ENCODE measurements at places on chromosomes 2 and 18.

- no peak for DNase-seq
These were observed 70.7 kb downstream of the CABLES1 start for GRCh38 chr18:23205980-23206379.

GRCh38 chr2:160478660-160479059 lies 14.9 kb downstream of the RBMS1 start:
- DNase-seq, result no peak

GRCh38 chr2:184113696-184114403 lies 484.5 kb upstream of the ZNF804A start:
- DNase-seq, result no peak

DNA sequence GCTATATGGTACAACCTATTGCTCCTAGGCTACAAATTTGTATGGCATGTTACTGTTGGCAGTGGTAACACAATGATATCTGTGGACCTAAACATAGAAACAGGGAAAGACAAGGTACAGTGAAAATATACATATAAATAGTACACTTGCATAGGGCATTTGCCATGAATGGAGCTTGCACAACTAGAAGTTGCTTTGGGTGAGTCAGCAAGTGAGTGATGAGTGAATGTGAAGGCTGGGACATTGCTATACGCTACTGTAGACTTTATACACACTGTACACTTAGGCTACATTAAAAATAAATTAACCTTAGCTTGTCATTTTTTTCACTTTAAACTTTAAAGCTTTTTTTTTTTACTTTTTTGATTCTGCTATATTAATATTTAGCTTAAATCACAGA lies 500.0 kb upstream of the SETBP1 start:
- DNase-seq, result no peak

GRCh38 chr2:239806758-239807434 lies 218.2 kb downstream of the NDUFA10 start:
- no peak for DNase-seq

- no peak for DNase-seq
These were observed 12.6 kb downstream of the CYRIA start for GRCh38 chr2:16653083-16653375.

DNA sequence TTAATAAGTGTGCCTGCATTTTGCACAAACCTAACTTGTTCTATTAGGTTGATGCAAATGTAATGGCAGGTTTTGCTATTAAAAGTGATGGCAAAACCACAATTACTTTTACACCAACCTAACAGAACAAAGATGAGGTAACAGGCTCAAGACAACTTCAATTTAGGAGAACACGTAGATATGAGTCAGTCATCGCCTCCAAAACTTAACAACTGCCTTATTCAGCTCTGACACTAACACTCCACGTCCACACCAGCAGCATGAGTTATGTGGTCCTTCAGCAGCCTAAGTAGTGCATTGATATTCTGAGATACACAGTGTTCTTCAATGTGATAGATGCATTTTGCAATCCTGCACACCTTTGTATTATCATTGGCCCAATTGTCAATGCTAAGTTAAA lies 1175.1 kb upstream of the ACVR2A start:
- DNase-seq, result no peak

DNA sequence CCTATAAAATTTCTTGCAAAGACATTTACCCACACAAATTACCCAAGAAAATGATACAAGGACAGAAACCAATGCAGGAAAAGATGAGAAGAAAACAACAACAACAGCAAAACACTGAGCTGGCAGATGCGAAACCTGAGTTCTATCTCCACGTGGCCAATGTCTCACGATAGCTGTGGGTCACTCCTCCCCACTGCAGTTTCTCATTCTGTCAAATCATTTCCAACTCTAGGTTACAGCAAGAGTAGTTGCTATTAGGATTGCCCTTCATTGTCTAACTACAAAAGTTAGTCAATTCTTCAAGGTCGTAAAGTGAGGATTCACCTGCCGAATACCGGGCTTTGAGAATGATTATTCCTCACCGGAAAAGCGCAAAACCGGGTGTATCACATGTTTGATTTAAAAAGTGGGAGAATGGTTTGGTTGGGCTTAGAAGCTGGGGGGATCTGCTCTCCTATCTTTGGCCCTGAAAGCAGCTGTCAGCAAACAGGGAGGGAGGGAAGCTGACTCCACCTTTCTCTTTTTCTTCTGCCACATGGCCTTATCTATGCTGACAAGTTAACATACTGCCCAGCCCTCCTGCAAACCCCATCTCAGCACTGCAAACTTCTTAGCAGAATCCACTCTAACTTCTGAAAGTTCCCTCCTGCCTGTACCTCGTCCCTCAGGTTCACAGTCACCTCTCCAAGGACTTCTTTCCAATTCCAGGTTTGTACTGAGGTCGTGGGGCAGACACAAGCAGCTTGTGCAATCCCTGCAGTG lies 473.0 kb downstream of the SOX11 start:
- DNase-seq, result no peak

- DNase-seq, result no peak
These were observed 234.4 kb downstream of the NDUFA10 start for GRCh38 chr2:239790721-239791120.

DNA sequence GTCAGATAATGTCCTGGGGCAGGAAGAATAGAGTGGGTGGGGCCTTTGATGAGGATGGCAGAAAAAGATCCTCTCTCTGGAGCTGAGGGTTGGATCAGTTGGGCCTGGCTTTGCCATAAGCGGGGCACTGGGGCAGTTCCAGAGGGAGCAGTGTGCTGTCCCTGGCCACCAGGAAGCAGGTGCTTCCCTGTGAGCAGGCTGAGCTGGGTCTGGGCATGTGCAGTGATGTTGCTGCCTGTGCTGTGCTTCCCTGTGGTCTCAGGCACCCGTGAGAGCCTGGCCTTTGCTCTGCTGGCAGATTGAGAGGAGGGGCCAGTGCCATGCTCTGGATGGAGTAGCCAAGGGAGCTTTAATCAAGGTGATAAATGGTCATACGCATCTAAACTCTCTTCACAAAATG lies 14.6 kb upstream of the NPPC start:
- DNase-seq, result no peak

DNA sequence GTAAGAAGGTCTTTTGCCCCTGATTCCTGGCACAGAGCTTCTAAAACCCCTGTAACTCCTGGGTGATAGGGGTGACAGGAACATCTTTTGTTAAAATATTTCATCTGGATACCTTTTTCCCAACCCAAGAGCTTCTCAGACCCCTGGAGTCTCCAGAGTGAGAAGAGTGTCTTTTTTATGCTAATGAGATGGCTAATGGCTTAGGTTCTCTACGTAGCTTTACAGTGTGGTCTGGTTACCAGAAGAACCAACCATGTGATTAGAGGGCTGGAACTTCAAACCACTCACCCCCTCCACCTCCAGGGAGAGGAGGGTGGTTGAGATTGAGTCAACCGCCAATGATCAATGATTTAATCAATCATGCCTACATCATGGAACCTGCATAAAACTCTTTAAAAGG lies 16.2 kb upstream of the DCC start:
- no peak for DNase-seq

DNA sequence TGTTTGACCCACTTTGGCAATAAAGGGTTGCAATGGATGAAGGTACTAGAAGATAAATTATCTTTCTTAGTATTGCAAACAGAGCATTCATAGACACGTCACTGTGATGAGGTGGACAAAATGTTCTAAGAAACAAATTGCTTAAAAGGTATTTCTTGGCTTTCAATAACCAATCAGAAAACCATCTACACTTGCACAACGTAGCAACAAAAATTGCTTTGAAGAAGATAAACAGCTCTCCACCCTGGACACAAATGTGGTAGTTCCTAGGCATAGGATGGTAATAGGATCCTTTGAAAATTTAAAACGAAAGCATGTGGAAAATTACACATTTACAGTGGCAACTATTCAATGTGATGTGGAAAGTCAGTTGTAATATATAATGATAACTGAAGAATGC lies 439.9 kb upstream of the ETAA1 start:
- no peak for DNase-seq

DNA sequence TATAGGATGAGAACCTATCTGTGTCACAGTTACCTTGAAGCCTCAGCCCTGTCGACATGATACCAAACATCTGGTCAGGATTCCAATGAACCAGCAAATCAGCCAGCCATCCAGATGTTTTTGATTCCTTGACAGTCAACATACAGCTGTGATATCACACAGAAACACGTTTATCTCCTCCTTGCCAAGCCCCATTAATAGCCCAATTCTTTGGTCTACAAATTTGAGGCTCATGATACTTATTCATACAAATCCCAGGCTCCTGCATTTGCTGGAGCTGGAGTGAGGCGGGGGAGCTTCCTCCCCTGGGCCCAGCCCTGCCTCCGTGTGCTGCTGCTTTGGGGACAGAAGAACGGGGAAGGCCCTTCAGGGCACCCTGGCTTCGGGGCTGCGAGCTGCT lies 611.6 kb upstream of the SALL3 start:
- no peak for DNase-seq

- no peak for DNase-seq
These were observed 21.8 kb upstream of the TANK start for GRCh38 chr2:161138429-161138828.

DNA sequence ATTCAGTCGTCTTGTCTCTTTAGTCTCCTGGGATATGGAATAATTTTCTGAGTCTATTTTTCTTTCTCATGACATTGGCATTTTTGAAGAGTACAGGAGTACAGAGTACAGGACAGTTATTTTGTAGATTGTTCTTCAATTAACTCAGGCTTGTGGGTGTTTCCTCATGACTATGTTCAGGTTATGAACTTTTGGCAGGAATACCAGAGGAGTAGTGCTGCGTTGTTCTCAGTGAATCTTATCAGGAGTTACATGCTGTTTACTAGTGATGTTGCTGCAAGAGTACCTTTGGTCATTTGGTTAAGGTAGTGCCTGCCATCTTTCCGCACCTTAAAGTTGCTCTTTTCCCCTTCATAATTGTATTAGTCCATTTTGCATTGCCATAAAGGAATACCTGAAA lies 41.3 kb upstream of the AGFG1 start:
- no peak for DNase-seq

DNA sequence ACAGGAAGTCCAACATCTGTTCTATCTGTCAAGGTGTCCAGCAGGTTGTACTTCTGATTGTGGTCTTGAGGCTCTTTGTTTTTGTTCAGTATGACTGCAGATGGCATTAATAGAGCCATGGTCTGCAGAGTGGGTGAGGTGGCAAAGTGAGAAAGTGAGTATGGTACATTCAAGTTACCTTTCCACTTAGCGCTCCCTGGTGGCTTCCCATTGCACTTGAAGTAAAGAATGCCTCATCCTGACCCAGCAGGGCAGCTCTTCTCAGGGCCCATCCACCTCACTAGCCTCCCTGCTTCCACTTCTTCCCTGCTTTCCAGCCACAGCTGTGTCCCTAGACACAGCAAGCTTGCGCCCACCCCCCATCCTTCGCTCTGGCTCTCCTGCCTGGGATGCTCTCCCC lies 148.0 kb upstream of the ALPP start:
- no peak for DNase-seq

DNA sequence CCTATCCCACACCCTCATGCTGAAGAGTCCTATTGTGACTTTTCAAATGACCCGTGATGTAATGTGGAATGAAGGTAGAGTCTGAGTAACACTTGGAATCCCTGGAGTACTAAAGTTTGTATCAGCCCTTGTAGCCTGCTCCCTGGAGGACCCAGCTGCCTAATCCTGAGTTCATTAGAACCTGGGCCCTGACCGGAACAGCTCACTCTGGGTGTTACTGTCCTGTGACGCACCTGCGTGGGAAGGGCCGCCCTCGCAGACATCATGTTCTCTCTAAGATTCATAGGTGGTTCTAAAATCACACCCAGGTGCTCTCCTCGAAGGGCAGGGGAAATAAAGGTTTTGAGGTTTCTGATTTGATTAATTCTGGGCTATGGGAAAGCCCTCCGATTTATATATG lies 62.3 kb downstream of the NCK2 start:
- no peak for DNase-seq

- no peak for DNase-seq
These were observed 42.2 kb downstream of the METTL4 start for GRCh38 chr18:2529154-2529553.

DNA sequence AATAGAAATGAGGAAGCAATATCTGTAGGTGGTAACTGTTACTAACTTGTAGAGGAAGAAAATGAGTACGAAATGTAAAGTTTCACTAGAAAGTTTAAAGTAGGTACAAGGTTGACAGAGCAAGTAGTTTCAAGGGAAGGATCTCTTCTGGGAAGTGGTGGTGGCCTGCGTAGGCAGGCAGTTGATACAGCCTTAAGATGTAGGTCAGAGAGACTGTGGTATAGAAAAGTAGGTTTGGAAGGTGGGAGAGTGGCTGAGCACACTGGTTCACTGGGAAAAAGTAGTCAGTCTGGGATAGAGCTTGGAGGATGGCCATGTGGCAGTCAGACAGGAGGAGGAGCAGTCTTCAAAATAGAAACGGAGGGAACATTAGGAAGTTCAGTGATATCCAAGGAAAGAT lies 23.5 kb downstream of the KDM3A start:
- DNase-seq, result no peak

GRCh38 chr2:31886700-31887099 lies 124.1 kb downstream of the MEMO1 start:
- no peak for DNase-seq

GRCh38 chr2:237223201-237223861 lies 137.6 kb downstream of the COPS8 start:
- DNase-seq, result no peak

GRCh38 chr2:134917888-134918525 lies 615 bp upstream of the CCNT2 start:
- DNase-seq, result peak; percentile 99

DNA sequence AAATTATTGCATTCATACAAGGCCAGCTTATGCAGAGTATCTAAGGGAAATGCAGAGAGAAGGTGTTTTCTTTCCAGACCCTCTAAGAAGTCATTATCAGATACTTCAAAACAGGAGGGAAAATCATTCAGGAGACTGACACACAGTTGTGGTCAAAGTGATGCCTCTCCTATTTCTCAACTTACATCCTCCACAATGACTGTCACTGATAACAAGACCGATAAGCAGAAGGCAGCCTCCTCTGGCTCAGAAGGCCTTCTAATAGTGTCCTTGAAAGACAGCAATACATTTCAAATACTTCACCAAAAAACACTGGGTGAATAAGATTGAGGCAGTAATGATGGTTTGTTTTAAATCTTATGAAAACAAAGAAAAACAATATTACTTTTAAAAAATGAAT lies 199.7 kb downstream of the PIEZO2 start:
- DNase-seq, result no peak

GRCh38 chr18:32634876-32635431 lies 137.9 kb downstream of the KLHL14 start:
- DNase-seq, result no peak

DNA sequence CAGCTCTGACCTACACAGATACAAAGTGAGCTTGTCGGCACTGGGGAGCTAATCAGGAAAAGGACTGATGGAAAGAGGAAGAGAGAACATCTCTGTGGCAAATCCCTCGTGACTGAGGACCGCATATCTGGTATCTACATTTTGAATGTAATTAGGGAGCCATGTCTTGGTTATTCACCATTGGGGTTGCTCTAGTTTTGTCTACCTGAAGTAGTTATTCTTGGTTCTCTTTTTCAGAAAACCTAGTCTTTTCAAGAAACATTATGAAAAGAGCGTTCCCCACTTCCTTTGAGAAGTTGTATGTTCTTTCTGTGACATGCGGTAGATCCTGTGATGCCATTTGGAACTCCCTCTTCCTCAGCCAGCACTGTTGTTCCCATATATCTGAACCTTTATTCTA lies 104.4 kb downstream of the DOCK10 start:
- DNase-seq, result no peak

GRCh38 chr2:147363181-147363580 lies 481.6 kb upstream of the ACVR2A start:
- no peak for DNase-seq

GRCh38 chr18:25557011-25557410 lies 205.0 kb upstream of the ZNF521 start:
- no peak for DNase-seq

Data from bone marrow (tissue), 2 donors.